ENCODE measurements at places on chromosomes 1 and 21.

- no peak for DNase-seq
Measured at GRCh38 chr1:200304171-200304570, 105.7 kb downstream of the ZNF281 start.

DNA sequence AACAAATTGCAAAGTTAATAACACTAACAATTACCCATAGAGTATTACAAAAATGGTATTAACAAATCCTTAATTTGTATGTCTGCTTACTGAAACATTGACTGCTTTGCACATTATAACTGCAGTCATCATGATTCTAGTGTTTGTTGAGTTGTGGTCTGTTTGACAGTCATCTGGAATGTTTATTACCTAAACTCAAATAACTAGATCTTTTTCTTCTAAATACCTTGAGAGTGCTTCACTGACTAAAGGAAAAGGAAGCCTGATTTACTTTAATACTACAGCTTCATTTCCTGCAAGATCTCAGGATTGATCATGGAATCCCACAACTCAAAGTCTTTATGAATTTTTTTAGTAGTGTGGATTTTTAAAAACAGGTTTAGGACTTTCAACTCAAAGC lies 70.0 kb downstream of the HMCN1 start:
- no peak for DNase-seq

GRCh38 chr21:33848249-33848953 lies 67.2 kb downstream of the ATP5PO start:
- no peak for DNase-seq

DNA sequence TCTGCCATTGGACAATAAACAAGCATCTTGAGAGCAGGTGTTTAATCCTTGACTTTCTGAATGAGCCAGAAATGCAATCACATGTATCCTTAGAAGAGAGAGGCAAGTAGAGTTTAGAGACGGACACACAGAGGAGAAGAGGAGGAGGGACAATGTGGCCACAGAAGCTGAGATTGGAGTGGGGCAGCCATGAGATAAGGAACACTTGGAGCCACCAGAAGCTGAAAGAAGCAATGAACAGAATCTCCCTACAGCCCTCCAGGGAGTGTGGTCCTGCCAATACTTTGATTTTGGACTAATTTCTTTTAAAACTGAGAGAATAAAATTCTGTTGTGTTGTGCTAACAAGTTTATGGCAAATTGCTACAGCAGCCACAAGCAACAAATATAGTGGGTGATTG lies 141.0 kb downstream of the ATP6V1G3 start:
- no peak for DNase-seq

GRCh38 chr1:219812491-219813203 lies 115.7 kb downstream of the SLC30A10 start:
- no peak for DNase-seq

GRCh38 chr21:33367309-33367973 lies 35.8 kb upstream of the IFNGR2 start:
- DNase-seq: no peak

DNA sequence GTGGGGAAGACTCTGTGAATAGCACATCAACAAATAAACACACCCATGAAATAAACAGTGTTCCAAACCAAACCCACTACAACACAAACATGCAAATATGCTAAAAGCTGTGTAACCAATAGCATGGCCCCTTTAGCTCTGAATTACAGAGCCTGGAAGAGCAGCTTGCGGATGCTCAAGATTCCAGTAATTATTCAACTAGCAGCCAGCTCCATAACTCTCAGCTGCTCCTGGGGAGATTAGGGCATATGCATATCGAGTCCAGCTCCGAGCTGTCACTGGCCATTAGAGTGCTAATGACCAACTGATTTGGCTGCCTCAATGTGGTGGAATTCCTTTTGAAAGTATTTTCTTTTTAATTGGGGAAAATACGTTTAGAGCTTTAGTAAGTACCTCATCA lies 207.1 kb downstream of the HHAT start:
- no peak for DNase-seq
